ENCODE measurements at places on chromosomes 5 and 9.

GRCh38 chr5:177412603-177413233 lies 3.4 kb upstream of the F12 start:
- DNase-seq = no peak

DNA sequence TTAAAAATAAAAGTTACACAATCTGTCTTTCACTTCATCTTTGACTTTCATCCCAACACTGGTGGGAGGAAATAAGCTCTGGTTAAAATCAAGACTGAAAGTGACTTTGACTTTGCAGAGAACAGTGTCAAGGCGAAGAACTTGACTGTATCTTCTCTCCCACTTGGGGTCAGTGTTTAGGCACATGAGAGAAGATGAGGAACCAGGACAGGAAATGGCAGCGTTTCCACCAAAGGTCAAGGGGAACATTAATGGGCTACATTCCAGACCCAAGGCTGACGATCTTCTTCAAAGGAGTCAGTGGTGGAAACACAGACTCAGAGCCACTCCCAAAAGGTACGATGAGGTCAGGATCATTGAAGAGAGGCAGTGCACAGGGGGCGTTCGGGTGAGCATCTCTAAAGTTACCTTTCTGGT lies 409.5 kb downstream of the ARHGEF28 start:
- peak; percentile 15 for DNase-seq

DNA sequence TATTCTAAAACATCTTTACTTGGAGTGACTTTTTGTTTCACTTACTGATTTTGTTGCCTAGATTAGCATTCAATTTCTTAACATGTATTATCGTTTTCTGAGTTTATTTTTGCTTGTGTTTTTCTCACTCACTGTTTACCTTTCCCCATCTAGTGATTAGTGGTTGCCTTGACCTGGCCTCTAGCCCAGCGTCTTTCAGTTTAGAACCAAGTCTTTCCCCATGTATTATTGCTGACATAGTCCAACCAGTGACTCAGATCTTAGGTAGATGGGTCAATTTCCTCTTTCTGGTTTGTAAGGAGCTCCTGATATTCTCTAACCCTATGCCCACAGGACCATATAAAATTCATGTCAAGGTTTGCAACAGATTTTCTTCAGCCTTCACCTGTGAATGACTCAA lies 135.5 kb downstream of the PRR16 start:
- no peak for DNase-seq

DNA sequence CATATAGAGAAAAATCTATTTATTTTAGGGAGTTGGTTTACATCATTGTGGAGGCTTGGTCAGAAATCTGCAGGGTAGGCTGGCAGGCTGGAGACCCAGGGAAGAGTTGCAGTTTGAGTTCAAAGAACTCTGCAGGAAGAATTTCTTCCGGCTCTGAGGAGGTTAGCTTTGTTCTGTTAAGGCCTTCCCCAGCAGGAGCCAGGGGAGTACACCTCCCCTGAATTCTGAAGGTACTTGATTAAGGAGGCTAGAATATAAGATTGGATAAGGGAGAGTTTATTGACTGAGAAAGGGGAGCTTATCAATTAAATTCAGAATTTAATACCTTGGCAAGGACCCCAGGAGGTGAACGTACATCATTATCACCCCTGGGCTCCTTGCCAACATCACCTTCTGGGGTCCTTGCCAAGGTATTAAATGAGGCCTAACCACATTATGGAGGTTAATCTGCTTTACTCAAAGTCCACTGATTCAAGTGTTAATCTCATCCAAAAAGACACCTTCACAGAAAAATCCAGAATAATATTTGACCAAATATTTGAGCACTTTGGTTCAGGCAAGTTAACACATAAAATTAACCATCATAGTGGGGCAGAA lies 351.7 kb downstream of the CWC27 start:
- no peak for DNase-seq

DNA sequence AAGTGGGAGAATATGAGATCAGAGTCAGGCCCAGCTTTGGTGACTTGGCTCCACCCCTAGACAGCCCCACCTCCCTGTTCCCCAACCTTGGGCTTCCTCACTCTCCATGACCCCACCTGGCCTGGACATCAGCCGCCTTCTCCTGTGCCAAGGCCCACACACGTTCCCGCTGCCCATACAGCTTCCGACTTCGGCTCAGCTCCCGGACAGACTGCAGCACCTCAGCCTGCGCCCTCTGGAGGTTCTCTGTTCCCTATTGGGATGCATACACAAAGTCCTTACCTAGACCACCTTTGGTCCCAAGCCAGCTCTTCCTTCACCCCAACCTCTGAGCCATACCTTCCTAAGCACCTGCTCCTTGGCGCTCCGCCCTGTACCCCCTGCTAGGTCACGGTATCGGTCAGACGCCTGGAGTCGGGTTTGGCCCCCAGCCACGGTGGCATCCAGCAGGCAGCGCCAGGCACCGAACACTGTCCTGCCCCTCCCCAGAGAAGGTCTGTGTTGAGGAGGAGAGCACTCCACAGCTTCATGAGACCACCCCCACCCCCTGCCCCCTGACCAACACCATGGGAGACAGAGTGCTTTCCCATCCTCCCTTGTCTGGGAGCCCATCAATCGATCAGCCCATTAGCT lies 2.0 kb downstream of the FCHSD1 start:
- no peak for DNase-seq

DNA sequence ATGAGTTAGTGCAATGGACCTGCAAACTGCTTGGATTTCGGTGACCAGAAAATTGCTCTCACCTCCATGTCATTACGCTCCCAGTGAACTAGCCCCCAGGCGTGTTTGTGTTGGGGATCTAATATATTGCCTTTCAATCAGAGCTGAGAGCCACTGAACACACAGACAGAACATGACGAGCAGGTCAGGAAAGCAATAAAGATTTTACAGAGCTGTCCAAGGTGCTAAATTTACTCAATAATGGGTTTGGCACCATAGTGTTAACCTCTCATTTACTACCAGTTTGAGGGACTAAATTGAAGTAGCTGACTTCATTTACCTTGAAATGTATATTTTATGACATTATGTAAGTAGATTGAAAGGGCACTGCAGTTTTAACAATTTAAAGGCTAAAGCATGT lies 383.0 kb downstream of the EBF1 start:
- no peak for DNase-seq

DNA sequence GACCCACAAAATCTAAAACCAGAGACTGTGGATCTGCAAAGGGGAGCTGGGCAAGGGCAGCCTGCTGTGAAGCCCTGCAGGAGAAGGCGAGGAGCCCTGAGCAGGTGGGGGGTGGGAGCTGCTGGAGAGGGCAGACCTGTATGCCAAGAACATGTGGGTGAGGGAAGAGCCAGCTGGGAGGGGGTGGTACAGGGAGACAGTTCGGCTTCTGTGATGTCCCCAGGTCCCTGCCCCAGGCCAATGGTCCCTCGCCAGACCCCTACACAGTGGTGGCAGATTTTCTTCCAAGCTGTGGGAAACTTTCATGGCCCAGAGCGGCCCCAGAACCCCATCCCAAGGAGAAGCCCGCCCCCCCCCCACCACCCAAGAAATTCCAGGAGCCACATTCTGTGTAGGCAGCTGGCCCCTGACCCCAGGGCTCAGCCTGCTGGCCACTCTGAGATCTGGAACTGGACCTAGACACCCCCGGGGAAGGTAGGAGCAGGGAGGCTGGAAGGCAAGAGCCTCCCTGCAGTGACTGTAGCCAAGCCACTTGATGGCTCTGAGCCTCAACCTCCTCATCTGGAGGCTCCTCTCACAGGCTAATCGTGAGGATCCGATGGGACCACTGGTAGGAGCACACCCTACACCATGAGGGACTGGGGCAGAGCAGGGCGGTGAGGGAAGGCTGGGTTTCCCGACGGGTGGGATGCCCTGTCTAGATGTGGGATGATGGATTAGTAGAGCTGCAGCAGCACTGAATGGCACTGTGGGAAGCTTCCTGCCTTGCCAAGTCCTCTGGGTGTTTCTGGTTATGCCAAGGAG lies 22.6 kb upstream of the CSF1R start:
- DNase-seq = no peak

- DNase-seq = no peak
Observed at GRCh38 chr5:6545770-6546690, 86.8 kb downstream of the NSUN2 start.

- no peak for DNase-seq
Observed at GRCh38 chr9:133938753-133939152, 53.4 kb downstream of the VAV2 start.

DNA sequence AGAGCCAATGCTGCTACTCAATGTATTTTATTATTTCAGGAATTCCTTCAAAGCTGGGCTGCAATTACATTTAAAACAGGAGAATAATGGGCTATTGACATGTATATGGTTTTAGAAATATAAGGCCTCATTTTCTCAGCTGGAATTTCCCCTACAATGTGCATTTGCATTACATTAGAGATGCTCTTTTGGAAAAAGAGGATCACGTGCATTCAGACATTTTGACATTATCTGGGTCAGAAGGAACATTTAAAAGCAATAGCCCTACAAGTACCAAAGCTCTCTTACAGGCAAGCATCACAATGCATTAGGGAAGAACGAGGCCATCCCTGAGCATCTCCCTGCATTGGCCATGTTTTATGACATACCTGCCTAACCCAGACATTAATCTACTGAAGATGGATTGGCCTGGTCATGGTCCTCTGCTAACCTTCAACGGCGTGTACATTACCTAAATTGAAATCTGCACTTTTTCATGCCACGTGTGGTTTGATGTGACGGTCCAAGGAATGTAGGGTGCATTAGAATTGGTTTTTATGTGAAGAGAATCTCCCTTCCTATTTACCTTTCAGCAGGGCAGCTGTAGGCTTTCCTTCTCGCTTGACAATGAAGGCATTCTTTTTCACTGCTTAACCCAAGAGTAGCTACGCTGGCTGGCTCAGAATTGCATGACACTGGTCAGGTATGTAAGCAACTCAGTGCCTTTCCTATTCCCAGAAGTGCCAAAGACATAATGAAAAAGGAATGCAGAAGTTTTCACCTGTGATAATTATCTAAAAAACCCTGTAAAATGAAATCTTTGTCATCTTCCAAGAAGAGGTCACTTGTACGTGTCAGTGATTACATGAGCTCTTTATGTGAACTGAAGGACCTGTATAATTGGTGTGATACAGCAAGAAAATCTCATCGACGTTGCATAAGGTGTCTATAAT lies 212.3 kb upstream of the MPDZ start:
- DNase-seq = no peak

DNA sequence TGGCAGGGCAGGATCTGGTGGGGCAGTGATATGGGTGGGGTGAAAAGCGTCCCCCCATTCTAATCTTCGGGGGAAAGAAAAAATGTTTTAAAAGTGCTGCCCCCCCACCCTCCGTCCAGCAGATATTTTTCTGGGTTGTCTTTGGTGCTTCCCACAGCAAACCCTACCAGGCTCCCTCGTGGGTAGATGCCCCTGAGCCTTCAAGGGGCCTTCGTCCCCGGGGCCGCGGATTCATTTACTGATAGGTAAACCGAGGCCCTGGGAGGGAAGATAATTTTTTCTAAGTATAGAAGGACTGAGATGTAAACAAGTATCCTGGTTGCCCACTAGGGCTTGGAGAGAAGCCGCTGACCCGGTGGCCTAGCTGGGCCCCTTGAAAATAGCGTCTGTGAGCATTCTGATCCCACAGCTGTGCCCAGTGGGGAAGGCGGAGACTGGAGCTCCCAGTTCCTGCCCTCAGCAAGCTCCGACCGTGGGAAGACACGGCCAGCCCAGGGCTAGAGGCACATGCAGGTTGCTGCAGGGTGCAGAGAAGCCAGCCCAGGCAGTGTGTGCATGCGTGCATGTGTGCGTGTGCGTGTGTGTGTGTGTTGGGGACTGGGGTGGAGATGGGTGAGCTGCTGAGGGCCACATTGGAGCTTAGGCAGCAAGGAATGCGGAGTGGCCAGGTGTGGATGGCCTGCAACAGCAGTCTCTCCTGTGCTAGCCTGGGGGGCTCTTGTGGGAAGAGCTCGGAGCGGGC lies 6.0 kb upstream of the RXRA start:
- no peak for DNase-seq
